ENCODE measurements at places on chromosomes 5 and 9. TPM values are rescaled to one million over a fixed set of nuclear protein-coding genes. Genes with fewer than 3 reads are reported as not detected.

PRDM9 gene
- total RNA-seq, result not detected

PLPP7 gene
- total RNA-seq, result 0.14 TPM

PCDHGB4 gene
- total RNA-seq, result not detected

- H3K36me3 ChIP-seq, result no peaks in the 10 kb centered on the region
- no peak overlapping the region for H3K4me3 ChIP-seq
These were observed 51.5 kb upstream of the ARL15 start for GRCh38 chr5:54361691-54362411.

- no peaks in the 10 kb centered on the region for H3K27me3 ChIP-seq
- no peak for DNase-seq
- no peaks in the 10 kb centered on the region for H3K4me1 ChIP-seq
- no peaks in the 10 kb centered on the region for H3K36me3 ChIP-seq
These were observed 319.3 kb upstream of the ADAMTSL1 start for GRCh38 chr9:18154661-18155060.

DNA sequence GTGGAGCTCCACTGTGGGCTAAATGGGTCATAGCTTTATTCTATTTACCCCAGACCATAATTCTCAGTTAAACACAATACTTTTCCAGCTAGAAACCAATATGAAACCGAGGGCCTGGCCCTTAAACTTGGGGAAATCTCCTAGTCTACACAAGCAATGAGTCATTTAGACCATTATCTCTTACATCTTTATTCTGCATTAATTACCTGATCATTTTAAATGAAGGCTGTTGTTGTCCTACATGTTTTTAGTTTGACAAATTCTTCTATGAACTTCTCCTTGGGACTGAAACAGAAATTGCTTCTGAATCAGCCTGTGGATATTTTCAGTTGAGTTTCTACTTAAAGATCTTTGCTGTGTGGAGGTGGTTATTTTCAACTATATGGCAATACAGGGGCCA is 37.9 kb downstream of the RAI14 start:
- no peaks in the 10 kb centered on the region for H3K27me3 ChIP-seq
- H3K4me3 ChIP-seq, result no peak overlapping the region
- DNase-seq, result no peak
- H3K27ac ChIP-seq, result no peak overlapping the region
- H3K4me1 ChIP-seq, result peaks cover 16% of the 10 kb centered on the region
- no peaks in the 10 kb centered on the region for H3K36me3 ChIP-seq

- H3K4me1 ChIP-seq, result peaks cover 25% of the 10 kb centered on the region
- no peaks in the 10 kb centered on the region for H3K27me3 ChIP-seq
- no peaks in the 10 kb centered on the region for H3K36me3 ChIP-seq
- peak overlapping the region; percentile 34 for H3K27ac ChIP-seq
These were observed 92.9 kb upstream of the IER5L start for GRCh38 chr9:129270903-129271431.

GRCh38 chr5:149215478-149216090 is 56.1 kb upstream of the AFAP1L1 start:
- H3K4me3 ChIP-seq, result no peak overlapping the region
- no peak overlapping the region for H3K27ac ChIP-seq
- H3K4me1 ChIP-seq, result peaks cover 11% of the 10 kb centered on the region
- no peaks in the 10 kb centered on the region for H3K36me3 ChIP-seq
- DNase-seq, result no peak

DNA sequence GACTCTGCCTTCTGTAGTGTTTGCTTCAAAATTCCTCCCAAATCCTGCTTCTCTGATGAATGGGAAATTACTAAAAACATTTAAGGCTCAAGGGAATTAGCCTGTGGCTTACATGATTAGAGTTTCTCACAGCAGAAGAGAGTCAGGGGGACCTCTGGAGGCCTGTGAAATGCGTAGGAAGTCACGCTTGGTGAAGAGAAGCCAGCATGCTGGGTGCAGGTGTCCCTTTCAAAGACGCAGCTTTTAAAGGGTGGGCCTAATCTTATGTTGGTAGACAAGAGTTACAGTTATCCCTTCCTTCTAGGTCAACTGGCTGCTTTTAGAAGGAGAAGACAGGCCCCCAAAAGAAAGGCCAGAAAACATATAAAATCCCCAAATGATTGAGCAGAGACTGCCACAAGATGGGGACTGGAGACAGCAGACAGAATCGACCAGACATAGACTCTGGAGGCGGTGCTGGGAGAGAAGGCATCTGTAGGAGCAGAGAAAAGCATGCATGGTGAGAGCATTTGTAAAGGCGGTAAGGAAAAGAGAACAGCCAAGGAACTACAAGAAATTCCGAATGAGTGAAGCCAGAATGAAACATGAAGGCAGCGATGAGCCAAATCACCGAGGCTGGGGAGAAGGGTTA is 42.3 kb downstream of the B4GALT1 start:
- DNase-seq, result no peak
- no peaks in the 10 kb centered on the region for H3K27me3 ChIP-seq
- H3K4me1 ChIP-seq, result peaks cover 18% of the 10 kb centered on the region
- H3K4me3 ChIP-seq, result no peak overlapping the region
- H3K36me3 ChIP-seq, result peaks cover 31% of the 10 kb centered on the region

DNA sequence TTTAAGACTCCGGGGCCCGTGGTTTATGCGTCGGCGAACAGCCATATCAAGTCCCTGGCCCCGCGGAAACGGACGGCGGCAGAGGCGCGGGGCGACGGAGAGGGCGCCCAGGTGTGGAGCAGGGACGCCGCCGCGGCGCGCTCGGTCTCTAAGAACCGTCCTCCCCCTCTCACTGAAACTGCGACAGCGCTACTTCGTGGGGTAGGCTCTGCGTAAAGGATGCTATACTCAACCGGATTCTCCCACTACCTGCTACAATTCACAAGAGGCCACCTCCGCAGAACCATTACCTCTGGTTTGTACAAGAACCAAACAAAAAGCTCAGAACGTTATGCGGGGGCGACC is 404 bp downstream of the MRNIP start:
- DNase-seq, result peak; percentile 66
- peak overlapping the region; percentile 85 for H3K27ac ChIP-seq
- no peaks in the 10 kb centered on the region for H3K27me3 ChIP-seq
- peaks cover 14% of the 10 kb centered on the region for H3K36me3 ChIP-seq
